ENCODE measurements at places on chromosomes 2 and 18.

DNA sequence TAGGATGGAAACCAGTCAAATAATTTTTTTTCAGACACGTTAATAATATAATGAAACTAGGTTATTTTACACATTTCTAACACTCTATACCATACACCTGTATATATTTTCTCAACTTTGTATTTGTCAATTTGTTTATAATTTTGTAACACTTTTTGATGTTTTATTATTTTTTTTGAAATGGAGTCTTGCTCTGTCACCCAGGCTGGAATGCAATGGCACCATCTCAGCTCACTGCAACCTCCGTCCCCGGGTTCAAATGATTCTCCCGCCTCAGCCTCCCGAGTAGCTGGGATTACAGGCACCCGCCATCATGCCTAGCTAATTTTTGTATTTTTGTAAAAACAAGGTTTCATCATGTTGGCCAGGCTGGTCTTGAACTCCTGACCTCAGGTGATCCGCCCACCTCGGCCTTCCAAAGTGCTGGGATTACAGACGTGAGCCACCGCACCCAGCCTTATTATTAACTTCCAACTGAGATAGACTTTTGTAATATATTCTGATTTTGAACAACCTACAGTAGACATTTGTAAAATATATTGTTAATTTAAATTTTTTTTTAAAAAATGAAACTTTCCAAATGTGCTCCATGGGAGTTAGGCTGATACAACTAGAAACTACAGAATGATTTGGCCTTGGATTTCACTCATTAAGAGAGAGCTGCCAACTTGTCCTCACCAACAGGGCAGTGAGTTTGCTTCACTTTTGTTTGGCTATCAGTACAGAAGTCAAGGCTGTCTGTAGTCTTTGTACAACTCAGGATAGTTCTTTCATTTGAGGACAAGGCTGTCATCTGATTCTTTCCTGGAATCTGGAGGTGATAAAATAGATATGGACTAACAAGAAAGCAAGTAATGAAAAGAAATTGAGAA lies 33.9 kb upstream of the COBLL1 start:
- DNase-seq: no peak

DNA sequence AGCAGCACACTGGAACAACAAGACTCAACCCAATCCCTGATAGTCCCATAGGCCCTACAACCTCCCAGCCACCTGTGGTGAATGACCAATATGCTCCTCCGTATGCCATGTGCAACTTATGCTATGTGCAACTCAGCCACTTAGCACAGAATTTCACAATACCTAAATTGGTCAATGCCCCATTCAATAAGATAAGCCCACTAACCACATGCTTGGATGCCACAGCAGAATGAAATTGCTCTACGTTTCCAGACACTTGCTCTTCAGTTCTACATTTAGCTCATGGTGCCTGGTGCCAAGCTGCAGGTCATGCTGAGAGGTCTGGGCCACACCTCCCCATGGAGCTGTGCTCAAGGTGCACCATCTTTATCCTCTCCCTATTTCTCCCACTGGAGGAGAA lies 159.8 kb downstream of the EN1 start:
- DNase-seq: no peak

DNA sequence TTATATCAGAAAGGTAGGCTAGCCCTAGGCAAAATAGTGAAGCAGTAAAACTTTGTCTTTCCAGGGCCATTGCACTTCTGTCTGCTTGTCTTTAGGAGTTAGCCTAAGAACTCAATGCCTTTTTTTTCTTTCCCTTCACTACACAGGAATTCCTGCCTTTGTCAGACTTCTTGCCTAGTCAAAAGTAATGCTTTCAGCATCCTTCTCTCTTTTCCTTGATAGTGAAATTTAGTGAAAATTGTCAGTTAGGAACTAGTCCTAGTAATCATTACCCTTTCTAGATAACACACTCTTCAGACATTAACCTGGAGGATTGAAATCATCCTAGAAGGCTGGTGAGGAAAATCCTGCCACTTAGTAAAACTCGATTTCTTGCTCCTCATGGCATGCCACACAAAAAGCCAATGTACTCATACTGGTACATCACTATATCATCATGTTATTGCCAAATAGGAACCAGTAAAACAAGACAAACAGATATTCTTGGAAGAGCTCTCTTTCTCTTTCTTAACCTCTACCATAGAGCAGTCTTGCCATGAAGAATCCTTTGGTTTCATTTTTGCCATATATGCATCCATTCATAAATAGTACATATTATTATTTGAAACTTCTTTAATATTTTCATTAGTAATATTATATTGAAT lies 320.5 kb downstream of the CTNNA2 start:
- DNase-seq: no peak

DNA sequence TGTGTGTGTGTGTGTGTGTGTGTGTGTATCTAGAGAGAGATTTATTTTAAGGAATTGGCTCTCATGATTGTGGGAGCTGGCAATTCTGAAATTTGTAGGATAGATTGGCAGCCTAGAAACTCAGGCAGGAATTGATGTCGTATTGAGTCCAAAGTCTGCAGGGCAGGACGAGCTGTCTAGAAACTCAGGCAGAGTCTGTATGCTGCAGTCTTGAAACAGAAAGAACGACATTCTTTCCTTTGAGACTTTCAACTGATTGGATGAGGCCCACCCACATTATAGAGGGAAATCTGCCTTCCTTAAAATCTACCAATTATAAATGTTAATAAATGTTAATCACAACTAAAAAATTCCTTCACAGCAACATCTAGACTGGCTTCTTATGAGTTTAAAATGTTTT lies 436.6 kb upstream of the FANCL start:
- DNase-seq: no peak

DNA sequence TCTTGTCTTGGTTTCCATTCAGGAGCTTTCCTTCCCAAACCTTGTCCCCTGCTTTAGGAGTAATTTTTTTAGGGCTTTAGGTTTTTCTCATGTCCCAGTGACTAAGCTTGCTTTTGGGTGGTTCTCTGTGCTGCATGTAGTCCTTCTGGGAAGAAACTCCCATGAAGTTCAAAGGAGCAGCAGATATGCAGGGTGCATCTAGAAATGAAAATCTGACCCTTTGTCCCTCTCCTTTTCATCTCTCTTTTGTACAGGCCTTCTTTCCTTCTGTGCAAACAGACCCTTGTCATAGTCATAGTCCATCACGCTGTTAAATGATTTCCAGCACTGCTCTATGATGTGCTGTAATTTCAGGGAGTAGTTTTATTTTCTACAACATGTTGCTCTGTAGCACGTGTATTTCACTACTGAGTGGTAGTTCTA lies 20.4 kb downstream of the FMNL2 start:
- DNase-seq: no peak

DNA sequence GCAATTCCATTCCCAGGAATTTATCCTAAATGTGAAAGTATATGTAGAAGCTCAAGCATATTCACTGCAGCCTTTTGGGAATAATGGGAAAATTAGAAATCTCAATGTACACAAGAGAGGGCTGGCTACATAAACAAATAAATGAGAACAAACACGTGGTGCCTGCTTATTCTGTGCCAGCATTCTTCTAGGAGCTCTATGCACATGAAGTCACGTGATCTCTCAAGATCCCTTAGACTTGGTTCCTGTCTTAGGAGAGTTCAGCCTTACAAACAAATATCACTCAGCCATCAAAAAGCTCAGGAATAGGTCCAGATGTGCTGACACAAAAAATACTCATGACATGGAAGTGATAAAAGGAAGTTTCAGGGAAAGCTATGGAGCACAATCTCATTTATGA lies 92.9 kb upstream of the SP3 start:
- no peak for DNase-seq

- no peak for DNase-seq
Measured at GRCh38 chr2:54065411-54065810, 50.0 kb upstream of the ACYP2 start.

- DNase-seq: no peak
Measured at GRCh38 chr2:180473456-180473855, 466.4 kb upstream of the CWC22 start.

- DNase-seq: no peak
Measured at GRCh38 chr2:230583581-230583980, 129.1 kb upstream of the CAB39 start.

DNA sequence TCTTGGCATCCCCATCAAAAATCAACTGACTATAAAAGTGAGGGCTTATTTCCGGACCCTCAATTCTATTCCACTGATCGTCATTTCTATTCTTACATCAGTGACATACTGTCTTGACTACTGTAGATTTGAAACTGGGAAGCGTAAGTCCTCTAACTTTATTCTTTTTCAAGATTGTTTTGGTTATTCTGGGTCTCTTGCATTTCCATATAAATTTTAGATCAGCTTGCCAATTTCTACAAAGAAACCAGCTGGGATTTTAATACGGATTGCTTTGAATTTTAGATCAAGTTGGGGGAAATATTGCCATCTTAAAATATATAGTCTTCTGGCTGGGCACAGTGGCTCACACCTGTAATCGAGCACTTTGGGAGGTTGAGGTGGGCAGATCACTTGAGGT lies 17.9 kb upstream of the INPP4A start:
- no peak for DNase-seq

DNA sequence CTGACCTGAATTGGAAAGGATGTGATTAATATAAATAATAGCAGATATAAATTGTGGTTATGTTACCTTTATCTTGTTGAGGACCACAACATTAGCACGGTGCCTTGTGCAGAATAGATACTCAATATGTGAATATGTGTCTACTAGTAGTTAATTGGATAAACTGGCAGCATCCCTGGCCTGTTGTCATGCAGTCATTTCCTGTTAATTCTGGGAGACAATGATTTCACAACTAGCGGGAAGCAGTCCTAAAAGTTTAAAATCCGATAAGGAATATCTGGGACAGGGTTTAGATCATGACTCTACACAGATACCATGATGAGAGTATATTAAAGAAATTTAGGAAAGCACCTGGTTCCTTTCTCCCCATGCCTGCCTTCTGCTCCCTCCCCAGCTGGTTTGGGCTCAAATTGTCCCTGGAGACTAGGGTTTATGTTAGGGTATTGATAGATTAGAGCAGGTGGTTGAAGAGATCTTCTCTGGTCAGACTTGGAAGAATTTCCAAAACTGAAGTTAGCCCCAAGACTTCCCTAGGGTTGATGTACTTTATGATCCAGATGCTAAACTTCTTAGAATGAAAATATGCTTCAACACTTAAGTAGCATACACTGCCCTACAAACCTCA lies 32.8 kb downstream of the CYBRD1 start:
- DNase-seq: peak; percentile 29

DNA sequence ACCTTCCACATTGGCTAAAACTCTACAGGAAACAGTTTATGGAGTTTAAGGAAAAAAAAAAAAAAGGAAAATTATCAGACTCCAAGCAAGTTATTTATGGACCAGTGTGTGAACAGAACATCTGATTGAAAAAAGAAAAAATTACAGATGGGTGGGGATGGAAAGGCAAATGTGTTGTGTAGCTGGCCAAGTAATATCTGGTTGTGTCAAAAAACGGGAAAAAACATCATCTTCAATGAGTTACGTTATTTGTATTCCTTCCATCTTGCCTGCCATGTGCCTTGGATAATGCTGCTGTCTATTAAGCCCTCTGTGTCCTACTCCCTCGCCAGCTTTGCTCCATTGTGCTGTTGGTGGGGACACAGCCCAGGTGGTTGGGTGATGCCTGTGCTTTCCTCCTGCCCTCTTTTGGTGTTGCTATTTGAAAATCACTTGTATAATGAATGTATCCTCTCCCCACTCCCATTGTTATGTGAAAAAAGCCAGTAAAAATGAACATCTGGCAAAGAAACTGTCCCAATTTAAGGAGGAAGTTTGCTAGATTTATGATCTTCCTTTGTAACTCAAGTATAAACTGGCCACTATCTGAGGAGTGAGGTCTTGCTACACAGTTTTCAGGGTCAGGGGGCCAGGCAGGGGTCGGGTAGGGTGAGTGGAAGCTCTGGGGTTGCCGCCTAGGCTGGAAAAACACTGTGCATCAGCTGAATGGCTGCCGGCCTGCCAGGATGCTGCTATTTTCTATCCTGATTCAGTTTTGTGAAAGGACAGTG lies 155.9 kb downstream of the FMNL2 start:
- DNase-seq: no peak

- DNase-seq: no peak
Measured at GRCh38 chr2:60309941-60310660, 243.4 kb downstream of the BCL11A start.

DNA sequence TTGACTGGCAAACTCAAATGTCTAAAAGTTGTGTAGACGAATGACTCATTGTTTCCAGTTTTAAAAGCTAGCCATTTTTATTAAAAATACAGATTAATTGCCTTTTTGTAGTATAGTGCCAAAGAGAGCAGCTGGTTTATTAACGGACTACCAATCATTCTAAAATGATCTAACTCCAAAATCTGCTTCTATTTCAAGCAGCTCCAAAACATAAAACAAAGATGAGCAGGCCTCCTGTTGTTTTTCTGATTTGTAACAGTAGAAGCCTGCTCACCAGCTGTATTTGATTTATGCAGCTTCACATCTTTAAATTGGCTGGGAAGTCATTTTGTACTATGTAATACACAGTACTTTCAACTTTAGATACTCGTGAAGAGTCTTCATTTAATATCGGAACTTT lies 171.8 kb downstream of the UBR3 start:
- no peak for DNase-seq

- DNase-seq: peak; percentile 5
Measured at GRCh38 chr2:219551441-219552381, 7.9 kb downstream of the TMEM198 start.

DNA sequence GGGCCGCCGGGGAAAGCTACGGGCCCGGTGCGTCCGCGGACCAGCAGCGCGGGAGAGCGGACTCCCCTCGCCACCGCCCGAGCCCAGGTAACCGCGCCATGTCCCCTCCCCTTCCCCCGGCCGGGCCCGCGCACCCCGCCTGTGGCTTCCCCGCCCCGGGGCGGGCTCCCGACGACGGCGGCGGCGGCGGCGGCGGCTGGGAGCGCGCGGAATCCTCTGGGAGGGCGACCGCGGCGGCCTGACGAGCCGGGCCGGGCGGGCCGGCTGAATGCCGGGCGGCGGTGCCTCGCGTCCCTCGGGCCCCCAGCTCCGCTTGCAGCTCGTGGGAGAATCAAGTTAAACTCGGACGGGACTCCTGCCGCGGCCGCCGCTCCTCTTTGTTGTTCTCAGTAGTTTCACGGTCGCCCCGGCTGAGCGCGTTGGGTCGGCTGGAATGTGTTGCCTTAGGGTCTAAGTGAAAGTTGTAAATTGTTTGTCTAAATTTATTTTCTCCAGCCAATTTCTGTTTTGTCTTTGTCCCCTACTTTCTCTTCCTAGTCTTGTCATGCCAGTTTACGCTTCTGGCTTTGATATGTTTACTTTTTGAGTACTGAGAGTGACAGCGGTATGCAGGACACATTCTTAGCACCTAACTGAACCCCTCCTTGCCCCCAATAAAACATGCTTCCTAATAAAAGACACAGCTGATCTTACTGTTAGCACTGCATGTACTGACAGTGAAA lies 685 bp downstream of the SMAD4 start:
- DNase-seq: peak; percentile 70

GRCh38 chr18:7038330-7038851 lies 79.2 kb downstream of the LAMA1 start:
- DNase-seq: peak; percentile 99

- DNase-seq: no peak
Measured at GRCh38 chr2:164735309-164735919, 106.2 kb downstream of the COBLL1 start.

- peak; percentile 5 for DNase-seq
Measured at GRCh38 chr18:10798727-10799550, 273.1 kb downstream of the NAPG start.

GRCh38 chr2:215059724-215060123 lies 78.7 kb downstream of the ABCA12 start:
- peak; percentile 6 for DNase-seq
